Urinary bladder (tissue), 4 donors: ENCODE measurements at places on chromosomes 7 and 10.

DNA sequence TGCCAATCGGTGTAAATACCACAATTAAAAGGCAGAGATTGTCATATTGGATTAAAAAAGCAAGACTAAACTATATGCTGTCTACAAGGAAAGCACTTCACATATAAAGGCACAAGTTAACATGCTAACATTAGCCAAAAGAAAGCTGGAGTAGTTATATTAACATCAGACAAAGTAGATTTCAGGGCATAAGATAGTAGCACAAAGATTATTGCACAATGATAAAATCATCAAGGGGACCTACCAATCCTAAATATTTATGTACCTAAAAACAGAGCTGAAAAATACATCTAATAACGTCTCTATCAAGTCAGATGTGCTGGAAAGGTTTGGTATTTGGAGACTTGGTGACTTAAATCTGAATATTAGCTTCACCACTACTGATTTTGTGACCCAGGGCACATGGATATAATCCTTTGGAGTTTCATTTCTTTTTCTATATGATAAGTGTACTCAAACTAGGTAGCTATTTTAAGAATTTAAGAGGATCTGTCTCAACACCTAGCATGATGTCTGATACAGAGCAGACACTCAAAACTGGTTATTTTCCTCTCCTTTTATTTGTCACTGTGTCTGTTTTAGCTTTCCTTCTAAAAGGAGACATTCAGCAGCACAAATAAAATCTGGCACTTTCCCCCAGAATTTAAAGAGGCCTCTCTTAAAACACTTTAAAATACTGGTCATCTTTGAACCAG lies 156.5 kb downstream of the DOCK4 start:
- no peak for DNase-seq

GRCh38 chr7:50147951-50148808 lies 55.1 kb upstream of the ZPBP start:
- no peak for DNase-seq

GRCh38 chr10:59950105-59950504 lies 43.7 kb upstream of the CCDC6 start:
- DNase-seq = no peak

DNA sequence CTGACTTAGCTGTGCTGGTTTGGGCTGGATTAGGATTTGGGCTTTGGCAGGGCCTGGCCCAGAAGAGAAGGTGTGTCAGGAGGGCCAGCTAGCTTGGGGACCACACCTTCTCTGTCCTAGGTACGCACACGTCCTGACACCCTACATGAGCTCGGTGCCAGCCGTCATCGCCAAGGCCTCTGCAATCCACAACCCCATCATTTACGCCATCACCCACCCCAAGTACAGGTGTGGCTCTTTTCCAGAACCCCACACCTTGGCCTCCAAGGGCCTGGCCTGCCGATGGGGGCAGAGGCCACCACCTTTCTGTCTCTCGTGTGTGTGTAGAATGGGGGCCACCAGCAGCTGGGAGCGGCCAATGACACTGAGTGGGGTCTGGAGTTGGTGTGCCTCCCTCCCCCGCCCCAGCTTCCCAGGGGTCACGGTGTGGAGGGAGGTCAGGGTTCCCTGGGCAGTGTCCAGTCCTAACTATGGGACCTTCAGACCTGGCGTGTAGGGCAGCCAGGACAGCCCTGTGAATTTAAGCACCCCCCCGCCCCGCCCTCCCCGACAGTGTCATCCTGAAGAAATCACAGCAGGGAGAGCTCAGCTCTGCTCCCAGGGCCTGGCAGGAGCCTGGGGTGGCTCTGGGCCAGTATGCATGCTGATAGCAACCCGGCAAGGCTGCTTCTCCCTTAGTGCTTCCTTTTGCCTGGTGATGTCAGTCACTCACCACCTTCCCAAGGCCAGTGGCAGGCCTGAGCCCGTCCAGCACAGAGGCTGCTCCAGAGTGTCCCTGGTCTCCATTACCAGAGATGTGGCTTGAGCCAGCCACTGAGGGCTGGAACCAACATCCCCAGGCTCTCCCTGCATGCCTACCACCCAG lies 6.9 kb upstream of the LDB3 start:
- no peak for DNase-seq

DNA sequence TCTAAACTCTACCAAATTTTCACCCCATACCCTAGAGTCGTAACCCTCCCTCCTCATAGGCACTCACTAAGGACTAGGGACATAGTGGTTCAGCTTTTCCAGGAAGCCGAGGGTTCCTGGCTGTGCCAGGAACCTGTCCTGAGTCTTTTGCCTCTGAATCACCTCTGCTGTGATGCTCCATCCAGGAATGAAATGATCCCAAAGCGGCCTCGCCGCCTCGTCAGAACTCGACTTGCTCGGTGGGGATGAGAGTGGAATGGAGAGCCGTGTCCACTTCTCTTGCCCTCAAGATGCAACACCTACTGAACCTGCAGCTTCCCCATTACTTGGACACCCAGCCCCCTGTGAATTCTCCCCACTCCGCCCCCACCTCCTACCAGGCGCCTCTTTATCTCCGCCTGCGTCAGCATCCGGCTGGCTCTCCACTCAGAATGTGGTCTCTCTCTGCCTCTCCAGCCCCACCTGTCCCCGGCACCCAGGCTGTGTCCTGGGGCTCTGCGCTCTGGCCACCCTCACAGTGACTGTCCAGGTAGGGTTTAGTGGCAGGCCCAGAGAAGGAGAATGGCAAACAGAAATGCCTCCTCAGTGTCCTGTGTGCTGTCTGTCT lies 366.1 kb upstream of the ZNF32 start:
- DNase-seq = no peak

- DNase-seq = no peak
Observed at GRCh38 chr10:62851442-62851841, 35.3 kb upstream of the EGR2 start.

DNA sequence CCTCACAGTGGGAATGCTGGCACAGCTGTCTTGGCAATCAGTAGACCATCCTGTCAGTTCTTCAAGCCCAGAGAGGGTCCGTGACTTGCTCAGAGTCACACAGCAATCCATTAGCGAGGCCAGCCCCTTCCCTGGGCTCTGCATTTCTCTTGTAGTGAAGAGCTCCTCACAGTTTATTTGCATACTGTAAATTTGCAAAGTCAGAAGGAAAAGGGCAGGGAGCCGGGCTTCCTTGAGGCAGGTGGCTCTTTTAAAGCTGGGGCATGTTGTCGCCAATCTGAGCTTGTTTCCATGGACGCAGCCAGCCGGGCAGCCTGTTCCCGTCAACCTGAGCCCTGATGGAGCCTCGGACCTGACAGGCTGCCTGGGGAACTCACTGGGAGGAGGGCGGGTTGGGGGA lies 123.4 kb downstream of the CUX1 start:
- no peak for DNase-seq
